ENCODE measurements at places on chromosomes 16 and 17.
A peak's percentile ranks its signal among the peaks of the same experiment; 100 is the strongest.

GRCh38 chr17:17780922-17781590 lies 55.7 kb downstream of the SREBF1 start:
- no peak for DNase-seq

DNA sequence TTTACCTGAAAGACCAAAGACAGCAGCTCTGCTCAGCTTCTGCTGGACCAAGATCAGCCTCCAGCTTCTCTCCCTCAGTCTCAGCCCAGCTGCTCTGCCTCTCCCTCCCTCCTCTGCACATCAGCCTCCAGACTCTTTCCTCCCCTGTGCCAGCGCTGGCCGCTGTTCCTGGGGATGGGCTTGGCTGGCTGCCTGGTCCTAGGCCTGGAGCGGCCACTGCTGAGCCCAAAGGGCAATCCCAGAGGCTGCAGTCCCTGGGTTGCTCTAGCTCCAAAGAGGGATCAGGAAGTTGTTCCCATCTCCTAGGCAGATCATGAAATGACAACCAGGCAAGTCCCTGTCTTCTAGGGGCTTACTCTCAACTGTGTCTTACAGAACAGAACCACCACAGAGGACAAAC lies 31.3 kb downstream of the DCUN1D3 start:
- DNase-seq = no peak

GRCh38 chr17:47315451-47316266 lies 8.1 kb upstream of the EFCAB13 start:
- peak; percentile 79 for DNase-seq

DNA sequence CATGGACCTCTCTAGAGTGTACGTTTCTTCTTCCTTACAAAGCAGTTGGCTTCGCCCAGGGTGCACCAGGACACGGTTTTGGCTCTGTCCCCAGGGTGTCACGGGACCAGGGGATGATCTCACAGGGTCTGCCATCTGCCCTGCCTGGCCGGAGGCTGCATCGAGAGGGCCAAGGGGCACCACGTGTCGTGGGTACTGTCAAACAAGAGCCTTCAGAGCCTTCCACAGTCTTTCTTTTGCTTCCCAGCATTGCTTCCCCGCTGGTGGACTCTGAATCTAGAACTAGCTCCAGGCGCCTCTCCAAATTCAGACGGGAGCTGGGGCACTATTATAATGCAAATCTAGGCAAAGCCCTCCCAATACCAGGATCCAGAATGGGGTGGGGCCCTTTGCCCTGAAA lies 47.9 kb downstream of the MAPT start:
- no peak for DNase-seq

DNA sequence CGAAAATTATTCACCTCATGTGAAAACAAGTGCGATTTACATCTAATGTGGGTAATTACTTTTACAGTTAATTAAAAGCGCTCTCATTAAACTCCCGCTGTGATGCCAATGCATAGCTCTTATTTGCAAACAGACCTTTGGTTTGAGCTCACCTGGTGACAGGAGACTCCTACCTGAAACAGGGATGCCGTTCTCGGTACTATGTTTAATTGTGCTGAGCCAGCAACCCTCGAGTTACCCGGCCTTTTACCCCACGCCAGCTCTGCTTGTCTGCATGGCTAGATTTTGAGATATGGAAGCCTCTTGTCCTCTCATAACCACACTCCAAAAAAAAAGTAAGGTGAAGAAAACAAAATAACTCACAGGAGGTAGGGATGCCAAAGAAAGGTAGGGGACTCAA lies 690.4 kb upstream of the RBFOX1 start:
- no peak for DNase-seq

- DNase-seq = no peak
Measured at GRCh38 chr16:5575646-5576245, 478.2 kb upstream of the EEF2KMT start.

DNA sequence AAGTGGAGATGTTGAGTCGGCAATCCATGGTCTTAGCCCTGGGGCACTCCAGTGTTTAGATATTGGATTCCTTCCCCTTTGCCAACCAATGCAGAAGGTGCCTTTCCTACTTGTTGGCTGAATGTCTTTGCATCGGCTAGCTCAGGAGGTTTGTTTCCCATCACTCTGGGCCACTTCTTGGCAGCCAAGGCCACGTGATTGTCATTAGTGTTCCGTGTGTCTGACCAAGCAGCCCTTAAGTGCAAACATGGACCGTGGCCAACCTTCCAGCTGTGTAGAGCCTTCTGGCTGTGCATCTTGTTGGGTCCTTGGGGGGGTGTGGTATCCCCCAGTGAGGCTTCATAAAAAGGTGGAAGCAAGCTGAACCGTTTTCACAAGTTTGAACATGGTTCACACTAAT lies 66.0 kb downstream of the GNAO1 start:
- no peak for DNase-seq

DNA sequence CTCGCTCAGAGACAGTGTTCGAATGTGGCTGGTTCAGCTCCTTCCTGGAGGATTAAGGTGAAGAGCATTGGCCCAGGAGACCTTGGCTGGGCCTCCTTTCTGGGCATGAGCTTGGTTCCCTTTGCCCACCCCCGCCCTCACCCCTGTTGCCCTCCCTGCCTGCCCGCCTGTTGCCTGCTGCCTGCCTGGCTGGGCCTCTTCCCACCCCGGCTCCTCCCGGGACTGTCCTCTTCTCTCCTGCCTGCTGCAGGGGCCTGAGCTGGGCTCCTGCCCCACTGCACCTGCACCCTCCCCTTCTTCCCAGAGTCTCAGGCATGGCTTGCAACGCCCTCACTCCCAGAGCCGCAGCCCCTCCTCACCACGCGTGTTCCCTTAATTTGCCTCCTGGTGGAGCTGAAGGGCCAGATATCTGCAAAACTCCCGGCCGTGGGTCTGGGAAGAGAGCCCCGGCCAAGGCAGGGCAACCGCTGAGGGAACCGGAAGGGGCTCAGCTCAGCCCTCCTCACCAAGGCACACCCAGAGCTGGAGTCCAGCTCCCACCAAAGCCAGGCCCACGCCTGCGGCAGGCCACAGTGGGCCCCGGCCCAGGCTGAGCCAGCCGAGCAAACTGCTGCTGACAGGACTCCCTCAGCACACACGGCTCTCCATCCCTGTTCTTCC lies 31.2 kb downstream of the MNT start:
- DNase-seq = no peak

DNA sequence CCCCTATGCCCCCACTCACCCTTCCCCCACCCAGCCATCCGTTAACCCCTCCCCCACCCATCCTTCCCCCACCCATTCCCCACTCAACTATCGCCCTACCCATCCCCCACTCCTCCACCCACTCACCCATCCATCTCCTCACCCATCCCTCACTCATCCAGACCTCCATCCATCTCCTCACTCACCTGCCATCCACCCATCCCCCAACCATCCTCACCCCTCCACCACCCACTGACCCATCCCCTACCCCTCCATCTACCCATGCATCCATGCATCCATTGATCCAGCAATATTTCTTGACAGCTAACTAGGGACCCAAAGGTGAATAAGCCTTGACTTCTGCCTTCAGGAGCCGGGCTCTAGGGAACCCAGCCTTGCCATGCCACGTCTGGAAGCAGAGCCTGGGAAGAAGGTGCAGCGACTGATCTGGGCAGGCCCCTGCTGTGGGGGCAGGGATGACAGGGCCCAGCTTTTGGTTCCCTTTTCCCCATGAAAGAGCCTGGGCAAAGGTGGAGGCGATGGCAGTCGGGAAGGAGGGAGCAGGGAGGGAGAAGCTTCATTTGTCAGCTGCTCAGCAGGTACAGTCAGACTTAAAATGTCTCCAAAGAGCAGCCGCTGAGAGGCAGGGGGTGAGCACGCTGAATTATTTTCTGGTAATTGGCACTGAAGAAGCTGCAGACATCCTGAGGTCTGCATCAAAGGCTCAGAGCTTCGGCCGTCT lies 23.1 kb upstream of the DOC2B start:
- DNase-seq = no peak

DNA sequence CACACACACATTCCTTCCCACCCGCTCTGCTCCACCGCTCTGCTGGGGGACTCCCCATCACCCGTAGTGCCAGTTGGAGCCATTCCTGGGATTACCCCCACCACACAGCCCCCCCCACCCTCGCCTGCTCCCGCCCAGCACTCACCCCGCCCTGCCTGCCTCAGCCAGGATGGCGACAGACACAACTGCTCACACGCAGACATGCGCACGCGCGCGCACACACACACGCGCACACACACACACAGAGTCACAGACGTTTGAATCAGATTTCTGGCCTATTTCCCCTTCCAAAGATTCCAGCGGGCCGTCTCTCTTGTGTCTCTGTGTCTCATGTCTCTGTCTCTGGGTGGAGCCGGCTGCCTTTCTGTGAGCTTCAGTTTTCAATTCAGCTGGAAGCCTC lies 4.4 kb downstream of the CACNA1G start:
- DNase-seq = peak; percentile 63

- DNase-seq = no peak
Measured at GRCh38 chr17:40097087-40097486, 3.3 kb downstream of the NR1D1 start.

DNA sequence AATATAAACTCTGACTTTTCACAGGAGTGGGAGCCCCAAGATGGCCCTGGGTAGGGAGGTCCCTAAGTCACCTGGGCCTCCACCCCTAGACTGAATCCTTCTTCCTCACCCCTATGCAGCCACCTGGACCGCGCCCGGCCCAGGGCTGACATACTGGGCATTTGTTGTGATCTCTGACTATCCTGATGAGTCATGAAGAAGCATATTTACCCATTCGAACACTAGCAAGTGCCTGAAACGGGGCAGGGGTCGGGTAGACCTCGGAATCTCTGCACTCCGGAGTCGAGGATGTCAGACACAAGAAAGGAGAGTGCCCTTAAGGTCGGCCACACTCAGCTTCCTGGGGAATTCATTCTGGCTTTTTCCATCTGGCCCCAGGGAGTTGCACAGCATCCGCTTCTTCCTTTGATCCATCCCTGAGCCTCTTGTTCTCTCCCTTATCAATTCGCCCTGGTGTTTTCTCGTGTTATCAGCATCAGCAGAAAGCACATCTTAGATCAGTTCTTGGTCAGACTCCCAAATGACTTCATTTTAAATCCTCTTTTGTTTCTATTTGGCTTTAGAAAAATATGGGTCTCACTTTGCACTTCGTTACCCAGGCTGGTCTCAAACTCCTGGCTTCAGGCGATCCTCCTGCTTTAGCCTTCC lies 10.4 kb downstream of the METTL22 start:
- peak; percentile 14 for DNase-seq

GRCh38 chr16:64122177-64122576 lies 999.7 kb downstream of the CDH11 start:
- no peak for DNase-seq

DNA sequence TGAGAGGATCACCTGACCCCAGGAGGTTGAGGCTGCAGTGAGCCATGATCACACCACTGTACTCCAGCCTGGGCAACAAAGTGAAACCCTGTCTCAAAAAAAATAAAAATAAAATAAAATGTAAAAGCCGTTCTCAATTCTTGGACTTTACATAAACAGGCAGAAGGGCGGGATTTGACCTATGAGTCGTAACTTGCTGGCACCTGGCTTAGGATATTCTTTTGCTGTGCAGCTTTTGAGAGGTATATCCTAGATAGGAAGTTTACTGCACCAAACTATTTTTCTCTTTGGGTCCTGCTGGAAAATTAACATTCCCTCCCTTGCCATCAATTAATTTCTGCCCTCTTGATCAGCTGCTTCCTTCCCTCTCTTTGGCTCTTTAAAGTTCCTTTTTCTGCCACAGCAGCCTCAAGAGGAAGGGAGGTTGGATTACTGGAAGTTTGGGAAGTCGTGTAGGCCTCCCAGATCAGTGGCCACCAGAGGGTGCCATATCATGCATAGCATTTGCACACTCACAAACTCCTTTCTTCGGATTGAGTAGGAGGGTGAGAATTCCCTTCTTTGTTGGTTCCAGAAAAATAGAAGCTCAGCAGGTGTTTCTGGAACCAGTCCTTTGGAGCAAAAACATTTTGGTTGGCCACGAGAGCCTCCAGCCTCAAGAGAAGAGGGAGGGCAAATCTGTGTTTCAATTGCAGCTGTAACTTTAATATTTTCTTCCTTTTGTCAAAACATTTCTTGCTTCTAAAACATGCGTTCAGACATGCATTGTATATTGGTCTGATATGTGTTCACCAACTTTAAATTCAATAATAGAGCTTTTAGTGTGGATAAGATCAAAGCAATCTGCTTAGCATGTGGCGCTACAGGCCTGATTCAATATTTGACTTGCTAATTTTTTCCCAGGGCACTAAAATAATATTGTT lies 147.3 kb downstream of the CCDC182 start:
- peak; percentile 65 for DNase-seq

GRCh38 chr16:31458073-31458843 lies 1.0 kb upstream of the ARMC5 start:
- DNase-seq = peak; percentile 53

DNA sequence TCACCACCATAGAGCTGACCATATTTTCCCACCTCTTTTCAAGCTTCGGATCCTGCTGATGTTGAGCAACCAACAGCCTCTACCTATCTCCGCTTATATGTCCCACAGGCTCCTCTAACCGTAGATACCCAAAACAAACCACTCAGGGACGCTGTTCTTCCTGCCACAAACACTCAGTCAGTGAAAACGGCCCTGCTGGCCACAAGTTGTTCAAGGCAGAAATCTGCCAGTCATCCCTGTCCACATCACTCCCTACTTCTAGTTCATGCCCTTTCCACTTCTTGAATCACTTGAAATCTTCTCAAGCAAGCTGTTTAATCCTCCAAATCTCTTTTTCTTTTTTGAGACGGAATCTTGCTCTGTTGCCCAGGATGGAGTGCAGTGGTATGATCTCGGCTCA lies 7.9 kb downstream of the RABEP2 start:
- DNase-seq = no peak

- DNase-seq = no peak
Measured at GRCh38 chr17:18172531-18173278, 10.9 kb upstream of the ALKBH5 start.

DNA sequence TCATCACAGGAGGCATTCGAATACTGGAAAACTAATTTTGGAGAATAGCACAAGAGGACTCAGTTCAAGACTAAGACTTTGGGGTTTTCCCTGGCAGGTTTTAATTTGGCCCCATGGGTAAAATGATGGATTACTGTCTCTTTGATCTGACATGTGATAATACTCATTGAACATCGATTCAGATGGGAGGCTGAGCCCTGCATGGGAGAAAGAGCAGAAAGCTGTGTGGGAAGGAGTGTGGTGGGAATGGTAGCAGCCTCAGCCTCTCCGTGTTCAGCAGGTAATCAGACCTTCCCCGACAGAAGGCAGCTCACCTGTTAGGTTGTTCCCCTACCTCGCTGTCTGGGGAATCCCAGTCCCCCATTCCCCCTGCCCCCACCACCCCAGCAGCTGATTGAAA lies 124.7 kb upstream of the TNRC6C start:
- DNase-seq = no peak

DNA sequence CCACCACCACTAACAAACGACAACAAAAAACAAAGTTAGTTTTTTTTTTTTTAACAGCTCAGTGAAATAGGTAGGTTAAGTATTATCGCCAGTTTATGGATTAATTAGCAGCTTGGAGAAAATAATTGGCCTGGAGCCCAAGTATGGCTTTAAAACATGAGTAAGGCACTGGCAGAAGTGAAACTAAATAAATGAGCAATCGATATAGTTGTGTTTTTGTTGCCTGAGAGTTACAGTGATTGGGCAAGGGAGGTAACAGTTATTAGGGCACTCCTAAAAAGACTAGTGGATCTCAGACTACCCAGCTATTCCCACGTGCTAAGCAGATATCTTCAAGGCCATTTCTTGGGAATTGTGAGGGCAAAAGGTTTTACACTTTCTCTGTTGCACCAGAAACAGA lies 2.4 kb downstream of the MLKL start:
- DNase-seq = peak; percentile 78

- DNase-seq = no peak
Measured at GRCh38 chr17:385178-385835, 32.7 kb upstream of the RPH3AL start.

All from inflammatory macrophage treated with lipopolysaccharide for 4 hours (primary cell).